ENCODE measurements at places on chromosomes 16 and 17. TPM values are rescaled to one million over a fixed set of nuclear protein-coding genes. Genes with fewer than 3 reads are reported as not detected.

GRCh38 chr17:3710951-3711383 is 12.7 kb upstream of the HASPIN start:
- peak overlapping the region; percentile 83 for H3K27ac ChIP-seq
- H3K36me3 ChIP-seq: peaks cover 14% of the 10 kb centered on the region
- H3K27me3 ChIP-seq: no peaks in the 10 kb centered on the region

TEKT5 gene
- total RNA-seq: not detected

TEKT1 gene
- not detected for total RNA-seq

GRCh38 chr17:53722407-53722806 is 100.3 kb upstream of the KIF2B start:
- H3K36me3 ChIP-seq: no peaks in the 10 kb centered on the region
- no peak for DNase-seq
- no peaks in the 10 kb centered on the region for H3K4me1 ChIP-seq
- no peak overlapping the region for H3K27ac ChIP-seq
- no peaks in the 10 kb centered on the region for H3K27me3 ChIP-seq
- no peak overlapping the region for H3K4me3 ChIP-seq

DNA sequence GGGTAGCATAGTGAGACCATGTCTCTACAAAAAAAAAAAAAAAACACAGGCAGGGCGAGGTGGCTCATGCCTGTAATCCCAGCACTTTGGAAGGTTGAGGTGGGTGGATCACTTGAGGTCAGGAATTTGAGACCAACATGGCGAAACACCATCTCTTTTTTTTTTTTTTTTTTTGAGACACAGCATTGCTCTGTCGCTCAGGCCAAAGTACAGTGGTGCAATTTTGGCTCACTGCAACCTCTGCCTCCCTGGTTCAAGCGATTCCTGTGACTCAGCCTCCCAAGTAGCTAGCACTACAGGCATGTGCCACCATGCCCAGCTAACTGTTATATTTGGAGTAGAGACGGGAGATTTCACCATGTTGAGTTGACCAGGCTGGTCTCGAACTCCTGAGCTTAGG is 5.1 kb downstream of the RAMP2 start:
- no peak overlapping the region for H3K27ac ChIP-seq
- no peak for DNase-seq
- H3K36me3 ChIP-seq: no peaks in the 10 kb centered on the region
- peaks cover 12% of the 10 kb centered on the region for H3K27me3 ChIP-seq
- peaks cover 7% of the 10 kb centered on the region for H3K4me1 ChIP-seq
- no peak overlapping the region for H3K4me3 ChIP-seq

SMCR8 gene
- total RNA-seq: 48.3 TPM

ADAM11 gene
- total RNA-seq: 0.35 TPM

CDC6 gene
- 5.7 TPM for total RNA-seq

DNA sequence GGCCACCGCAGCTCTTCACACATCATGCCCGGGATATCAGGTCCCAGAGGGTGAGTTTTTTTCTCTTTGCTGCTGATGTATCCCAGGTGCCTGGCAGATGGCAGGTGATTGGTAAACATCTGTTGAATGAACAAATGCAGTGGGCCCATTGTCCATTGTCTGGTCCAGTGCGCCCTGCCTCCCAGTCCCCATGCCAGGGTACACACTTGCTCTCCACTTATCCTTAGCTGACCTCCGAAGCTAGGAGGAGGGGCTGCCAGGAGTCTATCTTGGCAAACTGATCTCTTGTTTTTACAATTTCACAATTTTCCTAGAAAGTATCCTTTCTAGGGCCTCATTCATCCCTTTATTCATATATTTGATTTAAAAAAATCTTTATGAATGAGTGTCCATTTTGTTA is 196.0 kb downstream of the RAB11FIP4 start:
- H3K27me3 ChIP-seq: no peaks in the 10 kb centered on the region
- no peak overlapping the region for H3K4me3 ChIP-seq
- H3K36me3 ChIP-seq: no peaks in the 10 kb centered on the region
- no peak overlapping the region for H3K27ac ChIP-seq
- DNase-seq: no peak

- no peaks in the 10 kb centered on the region for H3K27me3 ChIP-seq
- no peaks in the 10 kb centered on the region for H3K4me1 ChIP-seq
- no peak for DNase-seq
- H3K4me3 ChIP-seq: no peak overlapping the region
- no peak overlapping the region for H3K27ac ChIP-seq
Observed at GRCh38 chr16:12271006-12271405, 294.5 kb downstream of the SNX29 start.

GDPD1 gene
- total RNA-seq: 2.9 TPM

- no peak overlapping the region for H3K27ac ChIP-seq
- no peaks in the 10 kb centered on the region for H3K27me3 ChIP-seq
- DNase-seq: no peak
- H3K4me3 ChIP-seq: peak overlapping the region; percentile 58
- peaks cover 33% of the 10 kb centered on the region for H3K4me1 ChIP-seq
Observed at GRCh38 chr17:49343273-49343672, 18.8 kb downstream of the ZNF652 start.

DNA sequence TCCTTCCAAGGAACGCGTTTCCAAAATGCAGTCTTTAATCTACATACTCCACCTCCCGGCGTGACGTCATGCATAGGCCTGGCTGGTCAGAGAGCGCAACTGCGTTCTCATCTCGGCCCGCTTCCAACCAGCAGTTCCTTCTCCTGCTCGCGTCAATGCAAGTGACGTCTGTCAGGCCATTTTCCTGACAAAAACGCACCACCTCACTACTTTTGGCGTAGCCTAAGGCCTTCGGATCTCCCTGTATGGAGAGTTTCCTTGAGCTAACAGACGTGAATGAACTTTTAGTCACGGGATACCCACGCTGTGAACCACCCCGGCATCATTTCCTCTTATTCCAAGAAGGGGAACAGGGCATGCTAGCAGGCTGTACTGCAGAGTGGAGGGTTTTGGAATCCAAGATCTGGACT is 25.0 kb downstream of the TEX14 start:
- H3K27me3 ChIP-seq: peaks cover 11% of the 10 kb centered on the region
- H3K36me3 ChIP-seq: no peaks in the 10 kb centered on the region
- peak; percentile 31 for DNase-seq
- H3K4me1 ChIP-seq: no peaks in the 10 kb centered on the region
- no peak overlapping the region for H3K27ac ChIP-seq
- peak overlapping the region; percentile 54 for H3K4me3 ChIP-seq

NPTX1 gene
- total RNA-seq: 0.07 TPM

- no peaks in the 10 kb centered on the region for H3K4me1 ChIP-seq
- no peak overlapping the region for H3K27ac ChIP-seq
- no peak overlapping the region for H3K4me3 ChIP-seq
- no peaks in the 10 kb centered on the region for H3K36me3 ChIP-seq
- no peak for DNase-seq
Observed at GRCh38 chr16:58670177-58670576, 14.4 kb downstream of the SLC38A7 start.

DNA sequence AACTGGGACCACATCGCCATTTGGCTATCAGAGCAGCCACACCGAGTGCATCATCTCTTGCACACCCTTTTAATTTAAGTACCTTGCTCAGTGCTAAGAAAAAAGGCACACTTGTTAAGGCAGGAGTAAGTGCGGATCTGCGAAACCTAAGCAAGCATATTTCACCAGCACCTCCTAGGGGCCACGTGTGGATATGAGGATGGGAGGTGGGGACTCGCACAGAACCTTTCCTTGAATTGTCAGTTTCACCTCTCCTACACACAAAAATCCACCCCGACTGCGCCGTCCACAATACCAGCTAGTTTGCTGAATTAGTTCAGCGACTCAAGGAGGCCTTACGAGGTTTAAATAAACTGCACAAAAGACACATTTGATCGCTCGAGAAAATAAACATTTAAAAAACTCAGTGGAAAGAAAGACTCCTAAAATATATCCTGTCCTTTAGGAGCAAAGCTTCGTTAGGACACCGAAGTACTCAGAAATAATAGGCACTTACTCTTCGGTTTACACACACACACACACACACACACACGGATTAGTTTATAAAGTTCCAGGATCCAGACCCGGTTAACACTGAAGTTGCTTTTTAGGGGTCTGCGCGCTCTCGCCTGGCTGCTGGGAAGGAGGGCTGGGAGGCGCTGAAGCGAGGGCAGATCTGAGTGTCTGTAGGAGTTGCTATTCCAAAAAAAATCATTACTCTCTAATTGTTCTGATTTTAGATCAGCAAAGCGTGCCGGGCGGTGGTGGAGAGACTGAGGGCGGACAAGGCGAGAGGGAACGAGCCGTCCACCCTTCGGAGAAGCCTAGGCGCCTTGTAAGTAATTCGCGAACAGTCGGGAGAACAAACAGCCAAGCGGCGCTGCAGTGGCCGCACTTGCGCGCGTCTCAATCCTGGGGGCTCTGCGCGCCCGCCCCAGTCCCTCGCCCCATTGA is 1.0 kb upstream of the KCNJ2 start:
- H3K27me3 ChIP-seq: peaks cover 25% of the 10 kb centered on the region
- peak; percentile 30 for DNase-seq
- H3K27ac ChIP-seq: no peak overlapping the region
- H3K4me1 ChIP-seq: no peaks in the 10 kb centered on the region
- H3K36me3 ChIP-seq: no peaks in the 10 kb centered on the region
- no peak overlapping the region for H3K4me3 ChIP-seq

- H3K27ac ChIP-seq: no peak overlapping the region
- H3K4me3 ChIP-seq: no peak overlapping the region
- no peaks in the 10 kb centered on the region for H3K36me3 ChIP-seq
- H3K4me1 ChIP-seq: peaks cover 15% of the 10 kb centered on the region
Observed at GRCh38 chr17:76026714-76027158, 370 bp downstream of the EVPL start.

DNA sequence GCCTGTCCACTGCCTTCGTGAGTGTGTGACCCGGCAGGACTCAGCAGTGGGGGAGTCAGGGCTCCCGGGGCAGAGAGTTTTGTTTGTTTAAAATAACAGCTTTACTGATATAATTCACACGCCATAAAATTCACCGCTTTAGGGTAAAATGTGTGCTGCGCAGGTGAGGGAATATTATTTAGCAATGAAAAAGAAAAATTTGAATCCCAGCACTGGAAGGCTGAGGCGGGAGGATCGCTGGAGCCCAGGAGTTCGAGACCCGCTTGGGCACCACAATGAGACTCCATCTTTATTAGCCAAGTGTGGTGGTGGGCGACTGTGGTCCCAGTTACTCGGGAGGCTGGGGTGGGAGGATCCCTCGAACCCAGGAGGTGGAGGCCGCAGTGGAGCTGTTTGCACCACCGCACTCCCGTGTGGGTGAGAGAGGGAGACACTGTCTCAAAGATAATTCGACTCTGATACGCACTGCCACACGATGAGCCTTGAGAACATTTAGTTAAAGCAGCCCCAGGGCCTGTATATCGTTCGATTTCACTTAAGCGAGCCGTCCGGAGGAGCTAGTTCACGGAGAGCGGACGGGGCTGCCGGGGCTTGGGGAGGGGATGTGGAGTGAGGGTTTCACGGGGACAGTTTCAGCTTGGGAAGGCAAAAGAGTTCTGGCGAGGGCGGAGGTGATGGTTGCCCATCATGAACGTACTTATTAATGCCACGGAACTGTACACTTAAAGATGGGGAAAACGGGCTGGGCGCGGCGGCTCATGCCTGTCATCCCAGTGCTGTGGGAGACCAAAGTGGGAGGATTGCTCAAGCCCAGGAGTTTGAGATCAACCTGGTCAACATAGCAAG is 10.2 kb downstream of the TELO2 start:
- DNase-seq: no peak
- H3K4me3 ChIP-seq: no peak overlapping the region
- H3K36me3 ChIP-seq: peaks cover 12% of the 10 kb centered on the region

- H3K4me3 ChIP-seq: no peak overlapping the region
- H3K27me3 ChIP-seq: no peaks in the 10 kb centered on the region
- H3K36me3 ChIP-seq: peaks cover 5% of the 10 kb centered on the region
- DNase-seq: no peak
- H3K4me1 ChIP-seq: peaks cover 10% of the 10 kb centered on the region
Observed at GRCh38 chr17:82737967-82738877, 2.8 kb downstream of the FN3K start.

GRCh38 chr16:1793578-1794220 is at the start of gene IGFALS:
TSS of gene IGFALS (minus strand) at chr16:1793705. CDS start at chr16:1793652, 53 bp downstream.
- H3K36me3 ChIP-seq: peaks cover 3% of the 10 kb centered on the region
- no peak within 1 kb of the TSS for H3K4me3 ChIP-seq
- H3K27ac ChIP-seq: no peak within 1 kb of the TSS

DNA sequence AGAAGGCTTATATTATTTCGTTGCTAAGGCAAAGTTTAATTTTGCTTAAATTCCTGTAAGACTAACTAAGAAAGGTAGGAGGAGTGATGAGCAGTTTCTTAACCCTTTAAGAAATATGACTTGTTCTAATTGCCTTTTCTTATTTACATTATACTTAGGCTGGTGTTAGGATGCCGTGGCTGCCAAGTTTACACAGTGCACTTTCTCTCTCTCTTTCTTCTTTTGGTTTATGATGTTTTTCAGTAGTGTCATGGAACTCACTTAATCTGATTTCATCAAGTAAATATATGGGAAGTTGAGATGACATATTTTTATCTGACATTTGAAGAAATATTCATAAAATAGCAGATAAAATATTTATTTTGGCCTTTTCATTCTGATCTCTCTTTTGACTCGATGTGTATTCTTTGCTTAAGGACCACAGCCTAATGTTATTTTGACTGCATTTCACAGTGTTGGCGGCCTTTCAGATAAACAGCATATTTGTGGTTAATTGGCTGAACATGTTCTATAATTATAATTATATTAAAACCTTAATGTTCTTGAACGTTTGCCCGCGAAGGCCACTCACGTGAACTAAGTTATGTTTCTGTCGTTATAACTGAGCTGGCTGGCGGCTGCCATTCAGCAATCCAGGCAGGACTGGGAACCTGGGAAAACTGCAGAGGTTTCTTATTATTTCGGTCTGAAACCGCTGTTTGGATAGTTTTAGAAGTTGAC is 191.6 kb downstream of the WWOX start:
- H3K4me3 ChIP-seq: no peak overlapping the region
- H3K27me3 ChIP-seq: no peaks in the 10 kb centered on the region
- H3K4me1 ChIP-seq: no peaks in the 10 kb centered on the region

DNA sequence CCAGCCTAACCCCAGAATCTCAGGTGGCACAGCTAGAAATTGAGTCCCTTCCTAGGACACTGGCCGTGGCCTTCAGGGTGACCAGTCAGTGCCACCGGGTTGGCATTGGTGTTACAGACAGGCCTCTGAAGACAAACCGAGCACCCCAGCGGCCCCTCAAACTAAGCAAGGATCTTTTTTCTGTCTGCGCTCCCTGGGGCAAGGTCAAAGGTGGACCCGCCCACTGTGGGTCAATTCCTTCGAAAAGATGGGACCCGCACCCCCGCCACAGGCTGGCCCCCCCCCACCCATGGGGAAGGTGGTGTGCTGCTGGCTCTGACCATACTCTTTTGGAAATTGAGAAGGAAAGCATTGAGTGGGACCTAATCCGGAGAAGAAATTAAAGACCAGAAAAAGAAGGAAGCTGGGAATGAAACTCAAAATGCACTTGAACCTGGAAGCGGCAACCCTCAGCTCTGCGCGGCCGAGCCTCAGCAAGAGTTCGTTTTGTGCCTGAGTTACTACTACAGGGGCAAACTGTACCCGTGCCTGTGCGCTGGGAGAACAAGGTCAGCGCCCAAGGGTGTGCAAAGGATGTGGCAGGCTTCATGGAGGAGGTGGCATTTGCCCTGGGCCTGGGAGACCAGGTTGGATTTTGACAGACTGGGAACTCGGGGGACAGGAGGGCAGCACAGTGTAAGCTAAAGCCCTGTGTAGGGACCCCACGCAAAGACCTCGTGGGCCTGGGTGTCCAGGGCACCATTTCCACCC is 20.4 kb downstream of the TMC6 start:
- no peak overlapping the region for H3K27ac ChIP-seq
- peaks cover 11% of the 10 kb centered on the region for H3K4me1 ChIP-seq
- no peak for DNase-seq
- no peaks in the 10 kb centered on the region for H3K27me3 ChIP-seq
- H3K36me3 ChIP-seq: peaks cover 59% of the 10 kb centered on the region

FZD2 gene
- not detected for total RNA-seq

MAP2K4 gene
- total RNA-seq: 26.1 TPM

GRCh38 chr16:50279504-50279865 is 13.1 kb downstream of the ADCY7 start:
- peaks cover 100% of the 10 kb centered on the region for H3K4me1 ChIP-seq
- DNase-seq: no peak
- H3K36me3 ChIP-seq: no peaks in the 10 kb centered on the region
- H3K27ac ChIP-seq: peak overlapping the region; percentile 62

All from CD4-positive, CD25-positive, alpha-beta regulatory T cell (primary cell).